ENCODE measurements at places on chromosomes 1 and 21.

DNA sequence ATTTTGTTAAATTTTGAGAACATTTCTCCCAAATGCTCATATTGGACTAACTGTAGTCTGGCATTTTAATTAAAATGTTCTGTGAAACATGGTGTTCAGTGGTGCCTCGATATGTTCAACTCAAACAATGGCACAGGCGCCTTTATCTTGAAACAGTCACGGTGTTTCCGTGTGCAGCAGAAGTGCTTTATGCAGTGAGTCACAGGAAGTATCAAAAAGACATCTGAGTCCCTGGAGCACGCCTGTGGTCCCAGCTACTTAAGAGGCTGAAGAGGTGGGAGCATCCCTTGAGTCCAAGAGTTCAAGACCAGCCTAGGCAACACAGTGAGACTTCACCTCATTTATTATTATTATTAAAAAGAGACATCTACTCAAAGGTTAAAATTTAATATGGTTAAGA lies 52.2 kb downstream of the GREM2 start:
- no peak for DNase-seq

DNA sequence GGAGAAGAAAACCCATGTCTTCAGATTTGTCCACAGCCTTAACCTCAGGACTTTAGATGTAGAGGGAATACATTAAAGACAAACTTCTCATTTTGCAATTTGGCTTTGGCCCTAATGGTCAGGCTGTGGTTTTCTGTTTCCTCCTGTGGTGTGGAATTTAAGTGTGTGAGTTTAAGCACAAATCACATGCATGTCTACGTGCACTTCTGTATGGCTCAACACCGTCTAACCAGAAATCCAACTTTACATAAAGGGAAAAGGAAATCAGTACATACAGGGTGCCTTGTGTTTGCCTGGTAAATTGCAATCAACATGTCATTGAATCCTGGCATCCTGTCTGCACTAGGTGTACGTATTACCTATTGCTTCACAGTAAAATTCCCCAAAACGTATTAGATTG lies 1.2 kb upstream of the ZNF124 start:
- DNase-seq, result no peak

DNA sequence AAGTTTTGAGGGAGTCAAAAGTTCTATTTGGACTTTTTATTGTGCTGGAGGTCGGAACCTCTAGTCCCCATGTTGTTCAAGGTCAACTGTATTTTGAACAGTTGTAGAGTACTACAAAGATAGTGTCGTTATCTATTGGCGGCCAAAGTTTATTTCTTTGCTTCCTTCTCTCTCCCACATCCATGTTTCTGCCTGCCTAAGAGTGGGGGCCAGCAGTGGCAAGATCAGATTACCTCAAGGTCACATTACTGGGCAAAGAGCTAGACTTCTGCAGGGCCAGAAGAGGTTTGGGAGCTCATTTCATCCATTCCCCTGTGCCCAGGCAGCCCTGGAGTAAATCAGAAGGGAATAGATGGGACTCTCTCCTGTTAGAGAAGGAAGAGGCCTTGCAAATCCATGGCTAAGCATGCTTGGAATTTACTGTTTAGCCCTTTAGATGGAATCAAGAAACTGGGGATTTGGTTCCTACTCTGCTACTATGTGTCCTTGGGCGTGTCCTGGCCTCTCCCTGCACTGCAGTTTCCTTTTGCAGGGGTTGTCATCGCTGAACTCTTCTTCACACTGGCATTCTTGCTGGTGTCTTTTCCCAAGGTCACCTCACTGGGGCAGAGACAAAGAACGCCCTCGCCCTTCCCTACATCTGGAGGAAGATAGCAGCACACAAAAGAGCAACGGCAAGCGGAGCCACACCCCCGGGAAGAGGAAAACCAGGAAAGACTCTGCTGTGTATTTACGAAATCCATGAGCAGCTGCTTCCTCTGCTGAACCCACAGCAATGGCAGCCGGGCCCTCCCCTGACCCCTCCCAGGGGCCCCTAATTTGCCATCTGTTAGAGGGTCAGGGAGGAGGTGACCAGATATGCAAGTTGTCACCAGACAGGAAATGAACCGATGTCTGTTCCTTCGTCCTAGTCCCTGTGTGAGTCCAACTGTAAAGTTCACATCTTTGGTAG lies 73.3 kb downstream of the PLPP3 start:
- DNase-seq, result peak; percentile 80

DNA sequence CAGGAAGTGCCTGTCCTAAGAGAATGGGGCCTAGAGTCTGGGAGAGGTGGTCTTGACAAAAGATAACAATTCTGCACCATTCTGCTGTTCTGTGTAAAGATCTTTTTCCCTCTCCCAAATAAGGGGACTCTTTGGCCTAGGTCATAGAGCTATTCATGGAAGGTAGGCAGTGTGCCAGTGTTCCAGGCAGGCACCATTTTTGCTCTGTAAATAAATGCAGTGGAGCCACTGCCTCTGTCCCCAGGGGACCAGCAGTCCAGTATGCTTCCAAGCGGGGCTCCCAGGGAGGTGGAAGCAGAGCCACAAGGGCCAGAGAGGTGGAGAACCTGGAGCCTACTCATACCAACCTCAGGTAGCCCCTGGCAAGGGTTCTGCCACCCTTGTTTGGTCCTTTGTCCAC lies 25.9 kb downstream of the KCNA2 start:
- no peak for DNase-seq

All from WERI-Rb-1 (cell line).